ENCODE measurements at places on chromosomes 5 and 9.

GRCh38 chr9:117359910-117360309, 54.9 kb downstream of the ASTN2 start:
- DNase-seq = no peak

DNA sequence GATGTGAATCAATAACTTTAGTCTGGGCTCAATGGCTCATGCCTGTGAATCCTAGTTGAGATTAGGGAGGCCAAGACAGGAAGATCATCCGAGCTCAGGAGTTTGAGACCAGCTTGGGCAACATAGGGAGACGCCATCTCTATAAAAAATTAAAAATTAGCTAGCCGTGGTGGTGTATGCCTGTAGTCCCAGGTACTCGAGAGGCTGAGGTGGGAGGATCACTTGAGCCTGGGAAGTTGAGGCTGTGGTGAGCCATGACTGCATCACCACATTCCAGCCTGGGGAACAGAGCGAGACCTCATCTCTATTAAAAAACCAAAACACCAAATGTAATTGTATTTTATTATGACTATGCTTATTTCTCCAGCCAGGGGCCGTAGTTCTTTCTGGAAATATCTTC, 69.6 kb upstream of the NR5A1 start:
- DNase-seq = no peak

GRCh38 chr9:89923961-89924504, 319.2 kb downstream of the GADD45G start:
- DNase-seq = no peak

DNA sequence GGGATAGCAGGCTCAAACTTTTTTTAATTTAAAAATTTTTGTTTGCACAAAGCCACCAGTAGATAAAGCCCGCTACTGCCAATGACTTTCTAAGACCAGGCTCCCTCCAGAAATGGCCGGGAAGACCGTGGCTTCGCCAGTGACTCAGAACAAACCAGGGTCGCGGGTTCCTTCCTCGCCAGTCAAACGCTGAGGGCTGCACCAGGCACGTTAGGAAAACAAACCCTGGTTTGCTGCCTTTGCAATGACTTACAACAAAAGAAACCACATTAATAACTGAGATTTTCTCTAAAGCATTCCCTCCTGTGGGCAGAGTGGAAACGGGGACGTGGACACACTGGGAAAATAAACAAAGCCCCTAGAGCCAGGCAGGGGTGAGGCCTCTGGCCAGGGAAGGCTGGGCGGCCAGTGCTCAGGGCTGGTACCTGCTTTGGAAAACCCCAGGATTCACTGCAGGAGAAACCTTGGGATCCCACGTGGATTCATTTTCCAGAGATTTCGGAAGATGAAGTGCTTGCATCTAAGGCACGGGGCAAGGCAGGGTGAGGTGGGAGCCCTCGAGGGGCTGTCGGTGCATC, 3.8 kb downstream of the PRRX2 start:
- DNase-seq = no peak

DNA sequence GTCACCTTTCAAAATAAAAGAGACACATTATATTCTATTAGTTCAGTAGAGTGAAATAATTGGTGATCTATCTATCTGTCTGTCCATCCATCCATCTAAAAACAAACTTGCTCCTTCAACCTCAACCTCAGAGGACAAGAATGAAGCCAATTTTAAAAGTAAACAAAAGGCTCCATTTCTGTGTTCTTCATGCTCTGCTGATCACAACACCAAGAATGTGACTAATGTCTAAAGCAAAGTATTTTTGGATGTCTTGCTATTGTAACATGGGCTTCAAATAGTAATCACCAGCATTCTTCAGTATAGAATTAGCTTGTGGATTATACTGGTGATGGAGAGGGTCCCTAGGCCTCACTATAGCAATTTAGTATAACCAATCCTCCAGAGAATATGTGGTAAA, 1304.4 kb downstream of the MAT2B start:
- no peak for DNase-seq

- DNase-seq = no peak
Observed at GRCh38 chr5:102853680-102854079, 98.6 kb downstream of the PAM start.

DNA sequence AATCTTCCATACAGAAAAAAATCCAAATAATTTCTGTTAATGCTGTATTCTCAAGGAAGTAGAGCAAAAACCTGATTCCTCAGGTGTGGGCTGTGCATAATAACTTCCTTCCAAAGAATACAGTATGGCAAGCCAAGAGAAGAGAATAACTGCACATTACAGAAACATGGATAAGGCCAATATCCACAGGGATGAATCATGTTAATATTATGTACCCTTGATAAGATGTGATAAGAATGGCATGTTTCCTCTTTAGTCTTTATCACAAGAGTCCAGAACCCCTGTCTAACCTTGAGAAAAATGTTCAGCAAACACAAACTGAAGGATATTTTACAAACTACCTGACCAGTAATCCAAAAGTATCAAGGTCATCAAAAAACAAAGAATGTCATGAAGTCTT, 795.8 kb downstream of the SEMA5A start:
- DNase-seq = no peak

GRCh38 chr5:39116344-39117170, 42.4 kb upstream of the RICTOR start:
- DNase-seq = no peak

- DNase-seq = no peak
Observed at GRCh38 chr9:69658987-69659675, 13.0 kb downstream of the APBA1 start.

DNA sequence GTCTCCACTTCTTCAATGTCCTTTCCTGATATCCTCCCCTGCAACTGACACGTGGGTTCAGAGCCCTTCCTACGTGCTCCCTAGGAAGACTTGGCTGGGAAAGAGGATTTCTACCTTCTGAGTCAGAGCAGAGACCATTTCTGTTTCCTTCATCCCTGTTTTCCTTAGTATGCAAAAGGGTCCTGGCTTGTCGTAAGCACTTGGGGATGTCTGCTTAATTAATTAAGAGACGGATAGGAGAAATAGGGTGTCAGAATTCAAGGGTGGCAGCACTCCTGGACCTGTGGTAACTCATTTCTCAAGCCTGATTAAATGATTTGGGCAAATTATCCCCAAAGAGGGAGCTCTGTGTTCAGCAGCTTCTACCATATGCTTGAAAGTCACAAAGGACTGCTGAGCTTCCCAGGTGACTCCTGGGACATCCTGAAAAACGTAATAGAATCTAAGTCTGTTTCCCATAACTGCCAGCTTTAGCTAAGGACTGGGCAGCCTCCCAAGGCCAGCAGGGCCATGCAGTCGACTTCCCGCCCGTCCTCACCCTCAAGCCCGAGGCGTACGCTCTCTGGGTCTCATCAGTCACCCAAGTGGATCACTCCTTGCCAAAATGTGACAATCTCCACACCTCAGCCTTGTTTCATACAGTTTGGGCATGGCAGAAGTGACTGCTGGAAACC, 20.5 kb downstream of the ABCA1 start:
- DNase-seq = no peak
